Skin of body (tissue), 3 donors: ENCODE measurements at places on chromosomes 2 and 18.
A peak's percentile ranks its signal among the peaks of the same experiment; 100 is the strongest.

DNA sequence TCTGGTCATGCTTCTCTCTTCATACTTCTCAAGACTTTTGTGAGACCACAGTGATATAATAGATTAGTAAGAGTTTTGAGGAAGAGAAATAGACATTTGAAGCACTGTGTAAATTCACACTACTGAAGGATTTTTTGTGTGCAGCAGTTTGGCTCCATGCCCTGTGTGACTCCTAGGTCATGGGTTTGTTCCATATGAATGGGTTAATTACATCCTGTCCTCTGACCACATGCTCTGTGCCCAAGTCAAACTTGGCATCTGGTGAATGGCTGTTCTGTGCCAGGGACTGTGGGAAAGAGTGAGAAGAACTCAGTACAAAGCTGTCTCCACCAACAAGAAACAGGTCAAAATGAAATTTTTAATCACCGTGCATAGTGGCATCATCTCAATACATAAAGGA lies 304.0 kb downstream of the LNPK start:
- DNase-seq: no peak

GRCh38 chr2:22076454-22076853 lies 952.7 kb downstream of the TDRD15 start:
- no peak for DNase-seq

- DNase-seq: no peak
These were observed 842.1 kb upstream of the FANCL start for GRCh38 chr2:59083075-59083828.

DNA sequence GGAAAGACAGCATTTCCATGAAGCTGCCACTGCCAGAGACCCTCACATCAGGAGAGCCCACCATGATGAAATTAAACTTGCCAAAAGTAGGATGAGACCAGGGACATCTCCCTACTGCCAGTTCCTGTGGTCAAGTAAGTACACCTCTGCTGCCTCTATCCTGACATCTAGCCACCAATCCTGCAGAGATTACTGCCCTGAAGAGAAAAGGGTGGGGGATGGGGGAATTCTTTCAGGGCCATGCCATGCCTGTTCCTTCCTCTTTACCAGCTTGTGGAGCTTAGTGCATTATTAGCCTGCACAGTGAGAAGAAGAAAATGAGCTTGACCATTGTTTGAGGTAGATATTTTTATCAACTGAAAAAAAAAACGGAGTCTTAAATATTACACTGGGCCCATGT lies 397.2 kb upstream of the CDH2 start:
- no peak for DNase-seq

GRCh38 chr2:40341198-40341597 lies 110.7 kb downstream of the SLC8A1 start:
- no peak for DNase-seq

DNA sequence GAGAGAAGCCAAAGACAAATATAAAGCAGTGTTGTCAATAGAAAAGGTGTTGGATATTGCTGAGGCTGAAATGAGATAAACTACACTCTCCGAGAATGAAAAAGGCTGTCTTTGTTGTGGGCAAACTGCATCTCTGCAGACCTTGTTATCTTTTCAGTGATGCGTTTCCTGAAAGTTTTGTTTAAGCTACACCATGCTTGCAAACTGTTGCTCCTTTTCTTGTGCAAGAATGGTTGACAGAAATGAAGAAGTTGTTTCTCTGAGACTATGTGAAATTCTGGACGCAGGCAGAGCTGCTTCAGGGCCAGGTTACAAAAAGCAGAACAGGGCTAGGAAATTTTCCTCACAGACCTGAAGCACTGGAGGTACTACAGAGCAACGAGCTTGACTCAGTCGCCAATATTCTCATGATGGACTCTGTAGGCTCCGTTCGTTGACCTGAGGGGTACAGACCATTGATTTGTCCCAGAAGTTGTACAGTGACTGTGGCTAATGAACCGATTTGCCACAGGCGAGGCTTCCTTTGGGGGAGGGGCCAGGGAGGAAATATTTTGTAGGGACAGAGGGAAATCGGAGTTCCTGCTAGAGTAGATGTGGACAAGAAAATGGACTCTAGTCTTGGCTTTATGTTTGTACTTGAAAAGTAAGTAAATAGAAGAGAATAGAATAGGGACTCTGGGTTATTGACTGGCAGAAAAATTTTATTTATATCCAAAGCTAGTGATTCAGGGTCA lies 3.5 kb upstream of the ATL2 start:
- no peak for DNase-seq

DNA sequence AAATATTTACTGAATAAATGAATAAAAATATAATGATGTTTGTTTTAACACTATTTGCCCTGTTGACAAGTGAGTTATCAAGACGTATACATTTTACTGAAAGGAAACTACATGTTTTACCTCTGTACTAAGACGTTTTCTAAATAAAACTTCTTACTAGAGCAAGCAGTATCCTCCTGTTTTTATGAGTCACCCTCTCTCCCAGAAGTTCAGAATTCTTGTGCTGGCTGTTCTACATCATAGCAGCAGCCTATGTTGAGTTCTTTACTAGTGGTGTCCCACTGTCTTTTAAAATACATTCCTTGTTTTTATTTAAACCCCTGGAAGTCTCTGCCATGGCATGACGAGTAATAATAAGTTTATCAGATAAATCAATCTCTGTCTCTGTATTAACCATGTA lies 297.4 kb downstream of the CALCRL start:
- no peak for DNase-seq

DNA sequence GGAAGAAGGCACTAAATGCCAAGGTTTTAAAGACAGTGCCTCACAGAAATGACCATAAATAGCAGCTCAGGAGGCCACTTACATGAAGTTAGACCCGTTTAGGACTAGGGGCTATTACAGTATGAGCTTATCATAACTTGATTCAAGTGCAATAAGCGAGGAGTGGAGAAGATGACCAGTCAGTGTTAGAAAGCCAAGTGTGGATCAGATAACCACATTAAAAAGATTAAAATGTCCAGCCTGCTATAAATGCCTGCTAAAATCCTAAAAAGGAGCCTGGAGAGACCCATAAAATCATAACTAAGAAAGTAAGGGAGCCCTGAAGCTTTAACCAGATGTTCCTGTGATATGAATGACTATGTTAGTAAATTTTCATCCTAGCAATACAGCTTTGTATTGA lies 117.5 kb upstream of the ZNF521 start:
- DNase-seq: no peak

- DNase-seq: no peak
These were observed 158.1 kb downstream of the GALR1 start for GRCh38 chr18:77407733-77408132.

- peak; percentile 3 for DNase-seq
These were observed 659 bp downstream of the FAM210A start for GRCh38 chr18:13725566-13726231.

- no peak for DNase-seq
These were observed 533 bp downstream of the HPCAL1 start for GRCh38 chr2:10303181-10303693.
